ENCODE measurements at places on chromosomes 1 and 21.

DNA sequence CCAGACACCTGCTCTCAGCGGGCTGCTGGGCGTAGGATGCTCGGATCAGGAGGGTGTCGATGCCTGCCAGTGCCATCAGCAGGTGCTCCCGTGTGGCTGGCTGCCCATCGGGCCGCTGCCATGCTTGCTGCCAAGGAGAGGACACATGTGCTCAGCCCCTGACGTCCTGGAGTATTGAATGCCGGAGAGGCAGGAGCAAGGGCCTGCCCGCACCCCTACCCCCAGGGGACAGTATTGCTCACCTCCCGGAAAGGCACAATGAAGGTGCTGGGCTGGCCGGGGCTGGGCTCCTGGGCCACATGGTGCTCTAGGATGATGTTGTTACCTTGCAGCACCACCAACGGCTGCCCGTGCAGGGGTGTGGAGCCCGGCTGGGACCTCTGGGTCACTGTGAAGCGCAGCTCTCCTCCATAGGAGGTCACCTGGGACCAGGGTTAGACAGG is 61.5 kb downstream of the HSPG2 start:
- DNase-seq: no peak

DNA sequence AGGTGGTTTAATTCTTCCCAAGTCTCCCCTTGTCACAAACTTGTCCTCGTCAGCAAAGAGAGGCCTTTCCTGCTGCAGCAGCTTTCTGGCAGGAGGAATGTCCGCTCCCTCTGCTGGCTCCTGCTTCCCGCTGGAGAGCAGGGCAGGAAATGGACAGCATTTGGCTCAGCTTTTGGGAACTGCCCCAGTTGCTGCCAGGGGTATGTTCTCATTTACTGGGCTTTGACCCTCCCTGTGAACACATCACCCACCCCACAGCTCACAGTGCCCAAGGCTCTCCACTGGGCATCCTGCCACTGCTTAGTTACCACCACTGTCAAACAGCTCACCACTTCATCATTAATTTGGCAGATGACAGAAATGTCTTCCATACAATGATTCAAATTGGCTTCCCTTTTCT is 75.4 kb downstream of the MRPL37 start:
- peak; percentile 80 for DNase-seq

DNA sequence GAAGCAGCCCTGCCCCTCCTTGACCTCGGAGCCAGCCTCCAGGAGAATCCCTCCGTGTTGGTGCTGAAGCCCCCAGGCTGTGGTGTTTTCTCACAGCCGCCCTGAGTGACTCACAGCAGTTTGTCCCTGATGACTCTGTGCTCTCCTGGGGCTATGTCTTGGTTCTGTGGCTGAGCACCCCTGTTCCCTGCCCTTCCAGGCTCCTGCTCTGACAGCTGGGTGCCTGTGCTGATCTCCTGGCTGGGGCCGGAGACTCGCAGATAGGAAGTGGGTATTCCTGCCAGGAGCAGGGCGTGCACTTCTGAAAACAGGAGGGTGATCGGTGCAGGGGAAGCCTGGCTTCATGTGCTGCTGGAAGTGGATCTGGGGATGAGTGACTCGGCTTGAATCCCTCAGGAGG is 34.5 kb downstream of the POFUT2 start:
- peak; percentile 36 for DNase-seq

- DNase-seq: no peak
Measured at GRCh38 chr1:81377406-81377805, 423.3 kb upstream of the ADGRL2 start.

GRCh38 chr1:22273686-22274681 is 131.1 kb upstream of the WNT4 start:
- DNase-seq: no peak

- DNase-seq: peak; percentile 55
Measured at GRCh38 chr1:184755226-184756065, 788 bp upstream of the EDEM3 start.

GRCh38 chr1:14987829-14988603 is 165.5 kb upstream of the TMEM51 start:
- no peak for DNase-seq

- DNase-seq: peak; percentile 65
Measured at GRCh38 chr1:36134505-36135329, 9.7 kb upstream of the COL8A2 start.

- DNase-seq: no peak
Measured at GRCh38 chr1:30039354-30040080, 683.9 kb downstream of the MATN1 start.

- DNase-seq: no peak
Measured at GRCh38 chr1:55288245-55288644, 73.1 kb upstream of the USP24 start.

DNA sequence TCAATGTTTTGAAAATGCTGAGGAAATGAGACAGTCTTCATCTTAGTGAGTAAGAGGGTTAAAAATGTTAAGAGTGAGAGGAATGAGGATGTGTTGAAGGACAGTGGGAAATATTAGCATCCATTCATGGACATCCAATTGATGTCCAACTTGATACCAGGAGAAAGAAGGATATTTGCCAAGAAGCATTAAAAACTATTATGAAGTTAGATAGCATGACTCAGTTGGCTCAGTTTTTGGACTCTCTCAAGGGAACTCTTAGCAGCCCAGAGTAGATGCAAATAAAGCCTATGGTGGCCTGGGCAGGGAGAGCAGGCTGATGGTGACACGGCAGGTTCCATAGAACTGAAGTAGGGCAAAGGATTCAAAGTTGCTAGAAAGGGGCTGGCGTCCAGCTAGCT is 171.0 kb downstream of the ZZZ3 start:
- peak; percentile 53 for DNase-seq

DNA sequence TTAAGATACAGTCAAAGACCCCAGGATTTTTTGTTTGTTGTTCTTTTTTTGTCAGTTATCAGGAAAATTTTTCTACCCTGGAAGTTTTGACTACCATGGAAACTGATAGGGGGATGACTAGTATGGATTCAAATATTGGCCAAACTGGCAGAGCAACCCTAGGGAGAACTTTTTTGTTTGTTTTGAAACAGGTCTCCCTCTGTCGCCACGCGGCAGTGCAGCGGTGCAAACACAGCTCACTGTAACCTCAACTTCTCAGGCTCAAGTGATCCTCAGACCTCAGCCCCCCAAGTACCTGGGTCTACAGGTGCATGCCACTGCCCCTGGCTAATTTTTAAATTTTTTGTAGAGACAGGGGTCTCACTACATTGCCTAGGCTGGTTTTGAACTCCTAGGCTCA is 46.6 kb downstream of the TOR3A start:
- DNase-seq: no peak

- DNase-seq: no peak
Measured at GRCh38 chr1:204920511-204920910, 49.8 kb downstream of the NFASC start.

DNA sequence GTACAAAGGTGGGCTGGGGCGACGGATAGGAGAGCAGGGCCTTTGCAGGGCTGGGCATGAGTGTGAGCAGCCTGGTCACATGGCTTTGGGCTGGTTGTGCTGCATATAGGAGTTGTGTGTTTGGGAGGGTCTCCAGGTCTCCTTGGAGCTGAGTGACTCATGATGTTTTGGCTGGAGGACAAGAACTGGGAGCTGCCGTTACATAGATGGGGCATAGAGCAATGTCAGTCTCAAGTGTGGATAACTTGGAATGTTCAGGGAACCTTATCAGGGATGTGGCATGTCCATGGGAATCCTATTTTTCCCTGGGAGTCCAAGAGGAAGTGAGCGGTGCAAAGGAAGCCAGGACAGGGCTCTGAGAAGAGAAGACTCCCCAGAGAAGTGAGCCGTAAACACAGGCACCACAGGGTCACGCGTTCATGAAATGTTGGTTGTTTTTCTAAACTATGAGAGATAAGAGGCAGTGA is 136.4 kb upstream of the KCNE2 start:
- DNase-seq: peak; percentile 77

DNA sequence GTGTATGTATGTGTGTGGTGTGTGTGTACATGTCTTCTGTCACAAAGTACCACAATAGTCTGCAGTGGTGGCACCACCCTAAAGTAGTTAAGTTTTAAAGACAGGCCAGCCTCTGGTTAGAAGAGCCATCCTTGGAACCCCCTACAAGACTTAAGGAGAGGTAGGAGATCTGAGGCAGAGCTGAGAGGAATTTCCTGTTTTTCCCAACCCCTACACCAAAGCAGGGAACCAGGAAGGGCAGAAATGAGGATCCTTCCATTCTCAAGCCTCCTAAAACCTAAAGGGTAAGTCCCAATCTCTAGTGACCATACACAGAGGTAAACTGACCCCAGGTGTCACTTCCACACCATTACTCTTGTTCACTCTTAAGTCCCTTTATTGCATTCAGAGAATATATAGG is 11.1 kb downstream of the PEA15 start:
- no peak for DNase-seq

DNA sequence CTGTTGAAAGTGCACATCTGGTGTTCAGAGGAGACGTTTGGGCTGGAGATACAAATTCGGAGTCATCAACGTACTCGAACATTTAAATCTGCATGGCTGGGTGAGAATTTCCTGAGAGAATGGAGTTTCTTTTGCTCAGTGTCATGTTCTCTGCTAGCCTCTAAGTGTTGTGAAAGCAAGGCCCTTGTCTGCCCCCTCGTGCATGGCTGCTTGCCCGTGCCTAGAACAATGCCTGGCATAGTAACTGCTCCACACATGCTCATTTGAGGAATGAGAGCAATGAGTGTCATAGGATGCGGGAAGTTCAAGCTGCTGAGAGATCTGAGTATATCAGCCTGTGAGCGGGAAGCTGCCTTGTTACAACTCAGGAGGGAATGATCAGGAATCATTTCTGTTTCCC is 171.1 kb upstream of the CSF3R start:
- DNase-seq: peak; percentile 8

GRCh38 chr1:116067566-116067890 is 43.7 kb upstream of the MAB21L3 start:
- peak; percentile 63 for DNase-seq

DNA sequence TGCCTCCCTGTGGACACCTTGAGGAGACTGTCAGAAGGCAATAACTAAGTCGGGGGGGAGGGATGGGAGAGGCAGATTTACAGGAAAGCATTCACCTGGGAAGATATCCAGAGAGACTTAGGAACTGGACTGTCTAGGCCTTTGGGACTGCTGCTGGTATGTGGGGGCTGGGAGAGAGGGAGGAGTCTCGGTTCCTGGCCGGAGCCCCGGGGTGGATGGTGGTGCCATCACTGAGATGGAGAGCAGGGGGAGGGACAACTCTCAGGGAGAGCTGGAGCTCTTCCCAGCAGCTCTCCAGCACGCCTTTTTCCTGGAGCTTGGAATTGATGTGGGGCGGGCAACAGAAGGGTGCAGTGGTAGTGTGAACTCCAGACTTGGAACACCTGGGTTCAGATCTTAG is 22.1 kb downstream of the PTPRF start:
- DNase-seq: peak; percentile 68

GRCh38 chr1:159012495-159012894 is 2.8 kb downstream of the IFI16 start:
- DNase-seq: peak; percentile 42

DNA sequence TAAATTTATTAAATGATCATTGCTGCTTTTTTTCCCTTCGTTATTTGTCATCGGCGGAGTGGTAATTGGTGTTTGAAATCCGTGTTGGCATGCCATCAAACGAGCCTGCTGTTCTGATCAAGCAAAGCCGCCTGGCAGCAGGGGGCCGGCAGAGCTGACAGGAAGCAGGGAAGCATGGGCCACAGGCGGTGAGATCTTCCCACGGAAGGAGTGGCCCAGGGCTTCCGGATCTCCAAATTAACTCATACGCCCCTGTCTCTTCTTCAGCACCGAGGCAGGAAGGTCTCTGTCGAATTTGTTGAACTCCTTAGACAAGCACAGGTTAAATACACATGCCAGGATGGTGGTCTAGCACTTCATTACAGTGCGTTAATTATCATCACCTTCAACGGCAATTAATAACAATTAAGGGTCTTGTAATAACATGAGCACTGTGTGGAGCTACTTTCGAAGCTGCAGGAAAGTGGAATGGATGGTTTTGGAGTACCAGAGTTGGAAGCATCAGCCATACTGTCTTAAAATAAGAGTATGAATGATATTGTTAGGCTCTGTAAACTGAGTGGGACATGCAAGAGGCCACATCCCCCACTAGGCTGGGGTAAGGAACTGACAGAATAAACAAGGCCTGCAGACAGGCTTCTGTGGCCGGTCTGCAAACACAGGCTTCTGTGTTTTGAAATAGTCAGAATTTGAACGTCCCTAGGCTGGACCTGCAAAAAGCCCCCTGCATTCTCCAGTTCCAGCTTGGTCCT is 199.4 kb upstream of the DAB1 start:
- DNase-seq: peak; percentile 5

Data from fibroblast of lung (primary cell).